ENCODE measurements at places on chromosomes 7 and 10.

DNA sequence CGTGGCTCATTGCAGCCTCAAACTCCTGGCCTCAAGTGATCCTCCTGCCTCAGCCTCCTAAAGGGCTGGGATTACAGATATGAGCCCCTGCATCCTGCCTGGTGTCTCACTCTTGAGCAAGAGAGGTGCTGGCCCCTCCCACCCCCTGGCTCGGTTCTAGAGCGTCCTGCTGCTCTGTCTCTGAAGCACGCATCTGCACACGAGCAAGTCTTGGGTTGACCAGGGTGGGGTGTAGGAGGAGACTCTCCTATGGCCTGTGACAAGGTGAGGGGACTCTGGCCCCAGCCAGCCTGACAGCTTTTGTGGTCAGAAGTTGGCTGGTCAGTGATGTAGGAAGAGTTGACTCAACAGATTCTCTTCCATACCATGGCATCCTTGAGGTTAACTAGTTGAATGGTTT, 110.7 kb upstream of the CARD11 start:
- DNase-seq, result no peak

DNA sequence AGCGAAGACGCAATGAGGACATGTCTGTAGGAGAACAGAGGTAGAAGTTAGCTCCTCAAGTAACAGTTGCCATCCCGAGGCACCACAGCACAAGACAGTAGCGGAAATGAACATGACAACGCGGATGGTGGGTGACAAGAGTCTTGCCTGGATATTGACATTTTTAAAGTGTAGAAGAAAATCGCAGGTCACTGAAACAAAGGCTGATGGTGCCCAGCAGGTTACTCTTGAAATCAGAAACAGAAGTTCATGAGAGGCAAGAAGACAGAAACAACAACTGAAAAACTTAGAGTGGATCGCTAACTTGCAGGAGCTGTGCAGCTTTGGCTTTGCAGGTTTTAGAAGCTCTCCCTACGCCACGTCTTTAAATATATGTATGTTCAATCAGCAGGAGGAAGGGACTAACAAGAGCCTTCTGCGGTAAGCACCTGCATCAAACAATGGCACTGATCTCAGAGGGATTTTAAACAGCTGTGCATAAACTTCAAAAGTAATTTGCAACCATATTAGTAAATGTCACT, 1.8 kb downstream of the PRKCQ start:
- DNase-seq, result no peak

GRCh38 chr7:122412441-122412840, 107.9 kb upstream of the FEZF1 start:
- DNase-seq, result no peak

- no peak for DNase-seq
These were observed 5.2 kb downstream of the ADCY1 start for GRCh38 chr7:45579391-45579801.

GRCh38 chr10:122786269-122786668, 59.4 kb downstream of the CUZD1 start:
- DNase-seq, result no peak

DNA sequence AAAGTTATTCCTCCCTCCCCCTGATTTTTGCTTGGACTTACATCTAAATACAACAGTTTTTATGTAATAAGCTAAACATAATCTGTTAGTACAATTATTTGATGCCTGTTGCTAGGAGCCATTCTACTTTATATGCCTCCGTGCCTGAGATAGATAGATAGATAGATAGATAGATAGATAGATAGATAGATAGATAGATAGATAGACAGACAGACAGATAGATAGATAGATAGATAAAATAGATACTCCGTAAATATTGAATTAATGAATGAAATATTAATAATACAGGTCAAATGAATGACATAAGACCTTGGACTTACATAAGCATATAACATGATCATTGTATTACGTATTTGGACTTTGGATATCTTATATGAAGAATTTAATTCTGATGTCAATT, 23.0 kb downstream of the NET1 start:
- no peak for DNase-seq

DNA sequence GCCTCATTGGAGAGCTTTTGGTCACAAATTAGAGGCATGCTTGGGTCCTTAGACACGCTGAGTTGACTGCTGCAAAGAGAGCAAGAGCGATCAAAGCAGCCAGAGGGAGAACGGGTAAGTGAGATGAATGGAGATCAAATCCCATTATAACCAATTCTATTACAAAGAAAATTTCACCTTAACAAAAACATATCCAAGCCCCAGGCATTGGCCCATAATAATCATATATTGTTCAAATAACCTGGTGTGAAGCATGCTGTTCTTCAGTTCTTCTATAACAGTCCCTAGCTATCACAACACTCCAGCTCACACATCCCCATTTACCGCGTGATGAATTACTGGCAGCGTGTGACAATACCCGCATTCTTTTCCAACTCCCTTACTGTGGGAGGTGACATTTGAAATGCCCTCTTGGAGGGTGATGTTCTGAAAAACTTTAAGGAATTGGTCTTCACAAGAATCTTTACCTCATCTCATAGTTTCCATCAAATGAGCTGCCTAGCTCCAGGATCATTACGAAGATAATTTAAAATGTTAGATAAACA, 156.1 kb upstream of the PLXNA4 start:
- DNase-seq, result no peak

DNA sequence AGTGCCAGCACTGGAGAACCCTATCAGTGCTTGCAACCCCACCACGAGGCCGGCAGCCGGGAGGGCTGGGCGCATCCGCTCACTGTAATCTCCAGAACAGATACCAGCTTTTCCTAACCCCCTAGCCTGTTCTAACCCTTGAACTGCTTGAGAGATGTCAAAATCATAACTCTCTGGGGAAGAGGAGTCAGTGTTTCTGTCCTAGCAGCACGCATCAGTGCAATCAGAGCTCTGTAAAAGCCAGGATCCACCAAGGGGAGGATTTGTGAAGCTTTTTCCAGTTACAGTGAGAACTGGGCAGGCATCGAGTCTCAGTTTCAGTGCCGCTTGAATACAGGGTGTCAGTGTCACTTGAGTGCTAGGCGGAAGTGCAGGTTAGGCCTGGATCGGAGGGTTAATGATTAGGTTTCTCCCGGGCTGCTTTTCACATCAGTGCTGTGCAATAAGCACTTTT, 104.5 kb upstream of the INSYN2A start:
- DNase-seq, result no peak

DNA sequence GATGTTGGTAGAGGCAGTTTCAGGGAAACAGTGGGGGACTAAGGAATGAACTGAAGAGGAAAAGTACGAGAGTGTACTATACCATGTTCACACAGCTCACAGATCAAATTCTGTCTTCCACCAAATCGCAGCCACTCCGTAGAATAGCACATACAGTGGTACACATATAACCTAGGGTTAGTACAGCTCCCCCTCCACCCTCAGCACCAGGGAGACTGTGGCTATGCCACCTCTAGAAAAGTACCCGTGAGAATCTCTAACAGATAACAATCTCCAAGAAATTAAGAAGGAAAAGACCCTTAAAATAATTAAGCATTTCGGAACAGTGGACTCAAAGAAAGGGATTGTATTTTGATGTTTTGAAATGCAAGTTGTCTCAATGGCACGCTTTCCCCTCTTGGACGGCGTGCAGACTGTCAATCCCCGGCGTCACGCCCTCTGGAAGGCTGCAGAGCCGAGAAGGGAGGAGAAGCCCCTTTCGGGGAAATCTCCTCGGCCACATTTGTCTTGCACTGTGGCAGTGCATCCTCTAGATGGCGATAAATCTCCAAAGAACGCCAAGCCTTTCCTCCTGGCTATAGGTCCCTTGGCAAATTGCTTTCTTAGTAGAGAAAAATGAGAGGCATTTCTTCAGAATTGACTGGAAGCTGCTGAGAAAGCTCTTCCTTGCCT, 345.0 kb downstream of the REEP3 start:
- no peak for DNase-seq

DNA sequence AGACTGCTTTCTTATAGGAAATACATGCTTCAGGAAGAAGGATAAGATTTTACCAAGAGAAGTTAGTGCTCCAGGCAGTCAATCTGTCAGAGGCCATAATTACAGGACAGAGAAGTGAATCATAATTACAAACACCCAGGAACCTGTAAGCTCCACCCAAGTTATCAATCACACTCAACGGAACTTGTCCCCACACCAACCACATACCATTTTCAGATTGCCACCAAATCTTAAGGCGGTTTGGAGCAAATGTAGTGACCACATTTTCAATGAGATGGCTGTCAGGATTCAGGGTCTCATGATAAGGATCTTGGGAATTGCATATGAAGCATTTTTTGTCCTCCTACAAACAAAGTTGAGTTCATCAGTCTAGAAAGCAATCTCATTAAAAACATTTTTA, 4.8 kb downstream of the LAMB1 start:
- no peak for DNase-seq

GRCh38 chr7:727104-727805, at the start of gene PRKAR1B:
Gene PRKAR1B (minus strand): TSS chr7:727281. CDS start chr7:711505, 15,776 bp downstream.
- no peak for DNase-seq

DNA sequence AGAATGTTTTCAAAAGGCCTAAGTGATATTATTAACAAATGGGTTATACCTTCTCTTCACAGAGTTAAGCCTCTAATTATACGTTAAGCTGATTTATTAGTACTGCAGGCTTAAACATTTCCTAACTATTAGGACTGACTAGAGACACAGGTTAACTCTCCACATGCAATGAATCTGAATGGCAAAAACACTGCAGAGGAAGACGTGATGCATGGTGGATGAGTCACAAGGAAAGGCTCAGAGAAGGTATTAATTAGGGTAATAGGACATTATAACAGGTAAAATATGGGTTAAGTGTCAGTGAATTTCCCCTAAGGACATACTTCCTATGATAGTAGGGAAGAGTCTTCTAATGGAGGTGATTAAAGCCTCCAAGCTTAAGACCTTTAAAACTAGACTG, 24.7 kb upstream of the SEM1 start:
- DNase-seq, result no peak

DNA sequence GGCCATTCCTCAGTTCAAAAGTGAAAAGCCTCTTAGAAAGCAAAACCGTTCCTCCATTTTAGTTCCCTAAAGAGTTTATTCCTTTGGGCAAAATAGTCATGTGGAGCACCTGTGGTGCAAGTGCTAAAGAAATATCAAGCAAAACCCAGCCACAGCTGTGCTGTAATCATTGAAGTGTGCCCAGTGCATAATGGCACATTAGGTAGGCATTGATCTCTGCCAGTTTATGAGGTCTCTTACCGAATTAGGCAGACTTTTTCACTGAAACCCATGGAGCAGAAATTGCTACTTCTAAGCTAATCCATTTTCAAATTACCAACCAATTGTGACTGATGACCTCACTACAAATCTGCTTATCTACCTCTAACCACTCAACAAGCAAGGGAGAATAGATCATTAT, 97.2 kb upstream of the SEMA3A start:
- peak; percentile 43 for DNase-seq

DNA sequence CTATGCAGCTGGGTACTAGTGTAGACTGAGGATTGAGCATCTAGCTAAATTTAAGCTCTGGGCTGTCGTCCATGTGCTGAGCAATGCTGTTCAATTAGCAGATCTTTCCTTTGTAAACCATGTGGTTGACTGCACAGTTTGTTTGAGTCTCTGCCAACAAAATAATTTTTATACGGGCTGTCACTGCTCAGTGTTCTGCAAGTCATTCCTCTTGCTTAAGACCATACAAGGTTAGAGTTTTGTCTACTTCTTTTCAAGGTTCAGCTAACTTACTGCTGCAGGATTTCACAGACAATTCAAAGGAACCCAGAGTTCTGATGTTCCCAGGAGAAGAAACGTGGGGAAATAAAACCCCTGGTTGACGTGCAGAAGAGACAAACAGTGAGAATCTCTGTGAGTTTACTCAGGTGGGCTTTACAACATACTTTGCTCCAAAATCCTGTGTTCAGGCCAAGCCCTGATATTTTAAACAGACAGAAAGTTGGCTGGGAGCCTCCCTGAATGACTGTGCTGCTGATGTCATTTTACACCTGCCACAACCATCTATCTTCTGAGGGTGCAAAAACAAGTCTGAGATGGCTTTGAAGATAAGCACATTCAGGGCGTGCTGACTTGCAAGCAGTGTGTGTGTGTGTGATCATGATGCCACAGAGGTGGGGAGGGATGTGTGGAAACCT, 177.1 kb upstream of the SVIL start:
- no peak for DNase-seq

GRCh38 chr10:27513451-27514191, 9.5 kb downstream of the RAB18 start:
- no peak for DNase-seq

- DNase-seq, result no peak
These were observed 1.3 kb downstream of the CNPY4 start for GRCh38 chr7:100120733-100121036.

GRCh38 chr7:47671358-47671757, 89.4 kb upstream of the TNS3 start:
- DNase-seq, result no peak

DNA sequence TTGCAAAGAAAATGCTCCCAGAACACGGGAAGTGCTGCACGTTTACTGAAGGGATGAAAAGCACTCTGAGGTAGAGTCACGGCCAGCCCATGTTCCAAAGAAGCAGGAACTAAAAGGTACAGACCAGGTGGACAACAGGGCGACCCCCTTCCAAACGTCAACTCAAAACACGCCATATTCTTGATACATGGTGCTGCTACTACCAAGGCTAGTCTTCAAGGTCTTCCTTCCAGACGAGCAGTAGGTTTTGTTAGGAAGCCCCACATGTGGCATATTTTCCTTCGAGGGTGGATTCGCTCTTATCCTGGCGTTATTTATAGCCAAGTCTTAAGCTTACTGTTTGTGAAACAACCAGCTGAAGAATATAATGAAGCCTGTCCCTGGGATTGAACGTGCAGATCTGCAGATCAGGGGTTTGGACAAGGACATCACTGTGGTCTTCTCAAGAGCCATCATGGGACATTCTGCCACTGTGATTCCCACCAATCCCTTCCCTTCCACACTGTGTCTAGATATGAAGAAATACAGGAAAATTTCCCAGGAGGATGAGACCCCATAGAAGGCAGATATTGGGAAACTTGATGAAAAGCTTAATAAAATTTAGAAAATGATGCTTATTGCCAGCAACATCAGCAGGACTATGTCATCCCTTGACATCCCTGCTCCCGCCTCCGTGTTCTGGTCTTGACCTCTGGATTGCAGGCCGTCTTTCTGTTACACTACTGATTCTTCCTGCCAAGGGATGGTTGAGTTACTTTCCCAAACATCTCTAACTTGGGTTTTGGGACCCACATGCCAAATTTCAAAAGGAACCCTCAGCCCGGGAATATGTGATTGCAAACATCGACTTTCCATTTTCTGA, 734.4 kb downstream of the PARD3 start:
- DNase-seq, result no peak

GRCh38 chr7:102935450-102936115, 22.8 kb downstream of the LRRC17 start:
- no peak for DNase-seq

DNA sequence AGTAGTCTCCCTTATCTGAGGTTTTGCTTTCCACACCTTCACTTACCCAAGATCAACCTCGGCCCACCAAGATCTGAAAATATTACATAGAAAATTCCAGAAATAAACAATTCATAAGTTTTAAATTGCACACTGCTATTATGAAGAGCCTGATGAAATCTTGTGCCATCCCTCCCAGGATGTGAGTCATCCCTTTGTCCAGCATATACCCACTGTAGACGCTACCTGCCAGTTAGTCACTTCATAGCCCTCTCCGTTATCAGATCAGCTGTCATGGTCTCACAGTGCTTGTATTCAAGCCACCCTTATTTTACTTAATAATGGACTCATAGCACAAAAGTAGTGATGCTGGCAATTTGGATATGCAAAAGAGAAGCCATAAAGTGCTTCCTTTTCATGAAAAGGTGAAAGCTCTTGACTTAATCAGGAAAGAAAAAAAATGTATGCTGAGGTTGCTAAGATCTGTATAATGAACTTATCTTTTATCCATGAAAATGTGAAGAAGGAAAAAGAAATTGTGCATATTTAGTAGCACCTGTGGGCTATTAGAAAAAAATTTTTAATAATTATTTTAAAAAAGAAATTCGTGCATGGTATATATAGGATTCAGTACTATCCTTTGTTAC, 9.8 kb upstream of the MRPS16 start:
- DNase-seq, result no peak
